Activated effector memory CD4-positive, alpha-beta T cell treated with Interleukin-2 at 50 U/mL for 16 hours (primary cell): ENCODE measurements at places on chromosomes 3 and 15.

DNA sequence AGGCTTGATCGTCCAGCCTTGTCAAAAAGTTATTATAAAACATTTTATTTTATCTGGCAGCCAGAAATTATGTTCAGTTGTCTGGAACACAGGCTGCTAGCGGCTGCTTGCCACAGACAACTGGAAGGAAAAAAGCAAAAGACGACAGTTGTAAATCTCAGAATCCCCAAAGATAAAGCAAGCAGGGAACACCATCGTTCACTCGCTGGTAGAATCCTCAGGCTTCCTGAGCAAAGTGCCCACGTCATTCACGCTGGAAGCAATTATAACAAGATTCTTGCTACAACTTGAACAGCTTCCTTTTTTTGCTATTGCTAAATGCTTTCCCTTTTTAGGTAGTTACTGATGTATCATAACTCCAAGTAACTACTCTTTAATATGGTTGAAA, 33.6 kb downstream of the ADAMTS17 start:
- no peak for DNase-seq

DNA sequence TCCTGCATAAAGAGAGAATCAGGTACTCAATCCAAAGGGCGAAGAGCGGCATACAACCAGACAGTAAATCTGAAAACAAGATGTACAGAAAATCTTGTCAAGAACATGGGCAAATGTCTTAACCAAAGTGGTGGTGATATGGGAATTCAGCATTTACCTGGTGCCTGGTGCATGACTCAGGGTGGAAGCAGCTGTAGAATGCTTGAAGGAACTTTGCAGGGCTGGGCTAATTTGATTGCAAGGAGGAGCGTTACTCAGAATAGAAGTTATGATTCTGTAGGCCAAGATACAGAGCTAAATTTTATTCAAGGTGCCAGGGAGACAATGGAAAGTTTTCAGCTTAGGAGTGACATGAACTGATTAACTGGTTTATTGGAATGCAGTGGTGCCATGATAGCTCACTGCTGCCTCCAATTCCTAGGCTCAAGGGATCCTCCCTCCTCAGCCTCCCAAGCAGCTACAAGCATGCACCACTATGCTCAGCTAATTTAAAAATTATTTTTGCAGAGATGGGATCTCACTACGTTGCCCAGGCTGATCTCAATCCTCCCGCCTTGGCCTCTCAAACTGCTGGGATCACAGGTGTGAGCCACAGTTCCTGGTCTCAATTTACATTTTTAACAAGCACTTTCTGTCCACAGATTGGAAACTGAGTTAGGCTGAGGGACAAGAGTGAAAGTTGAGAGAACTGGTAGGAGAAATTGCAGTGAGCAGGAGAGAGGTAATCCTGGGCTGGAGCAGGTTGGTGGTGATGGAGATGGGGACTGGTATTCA, 91.5 kb upstream of the TBC1D5 start:
- DNase-seq, result no peak

DNA sequence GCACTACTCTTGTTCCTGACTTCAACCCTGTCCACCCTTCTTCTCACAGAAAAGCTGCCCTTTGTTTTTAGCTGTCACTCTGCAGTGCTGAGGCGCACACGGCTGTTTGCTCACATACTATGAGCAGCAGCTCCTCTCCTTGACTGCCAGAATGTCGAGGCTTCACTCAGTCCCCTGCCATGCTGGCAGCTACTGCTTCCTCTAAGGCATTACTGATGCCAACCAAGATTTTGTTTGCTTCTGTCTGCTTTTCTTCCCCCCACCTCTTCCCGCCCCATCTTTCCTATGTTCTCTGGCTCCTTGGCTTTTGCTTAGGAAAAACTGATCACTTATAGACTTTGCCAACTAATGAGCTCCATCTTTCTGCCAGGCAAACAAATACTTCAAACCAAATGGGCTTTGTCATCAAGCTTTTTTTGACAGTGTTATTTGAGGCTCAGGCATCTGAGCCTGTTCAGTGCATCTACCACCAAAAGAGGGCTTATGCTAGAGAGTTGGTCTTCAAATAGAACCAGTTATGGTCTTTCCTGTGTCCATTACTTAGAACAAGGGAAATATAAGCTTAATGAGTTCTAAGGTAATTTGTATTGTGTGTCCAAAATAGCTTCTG, 81.0 kb downstream of the FBXL2 start:
- no peak for DNase-seq

GRCh38 chr3:106326941-106327695, 458.3 kb upstream of the CBLB start:
- DNase-seq, result no peak

- DNase-seq, result no peak
These were observed 19.9 kb upstream of the CHST2 start for GRCh38 chr3:143099690-143100089.

DNA sequence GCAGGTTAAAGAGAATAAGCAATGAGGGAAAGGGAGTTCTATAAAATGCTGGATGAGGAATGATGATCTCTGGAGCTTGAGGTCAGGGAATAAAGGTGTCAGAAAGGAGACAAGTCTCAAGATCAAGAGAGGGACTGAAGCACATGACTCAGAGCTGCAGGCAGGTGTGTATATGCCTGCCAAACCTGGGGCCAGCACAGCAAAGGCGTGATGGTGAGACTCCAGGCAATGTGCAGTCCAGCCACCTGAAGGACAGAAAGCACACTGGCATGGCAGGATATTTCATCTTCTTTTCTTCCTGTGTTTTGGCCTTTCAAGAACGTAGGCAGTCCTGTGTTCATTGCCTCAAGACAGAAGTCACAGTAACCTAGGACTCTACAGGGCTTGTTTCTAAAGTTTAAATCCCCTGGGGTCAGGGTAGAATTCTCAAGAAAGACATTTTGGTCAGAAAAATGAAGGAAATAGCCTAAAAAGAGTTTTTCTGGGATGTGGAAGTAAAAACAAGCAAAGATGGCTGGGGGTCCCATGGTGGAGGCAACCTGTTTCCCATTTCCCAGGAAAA, 55.5 kb upstream of the TOPAZ1 start:
- DNase-seq, result no peak

DNA sequence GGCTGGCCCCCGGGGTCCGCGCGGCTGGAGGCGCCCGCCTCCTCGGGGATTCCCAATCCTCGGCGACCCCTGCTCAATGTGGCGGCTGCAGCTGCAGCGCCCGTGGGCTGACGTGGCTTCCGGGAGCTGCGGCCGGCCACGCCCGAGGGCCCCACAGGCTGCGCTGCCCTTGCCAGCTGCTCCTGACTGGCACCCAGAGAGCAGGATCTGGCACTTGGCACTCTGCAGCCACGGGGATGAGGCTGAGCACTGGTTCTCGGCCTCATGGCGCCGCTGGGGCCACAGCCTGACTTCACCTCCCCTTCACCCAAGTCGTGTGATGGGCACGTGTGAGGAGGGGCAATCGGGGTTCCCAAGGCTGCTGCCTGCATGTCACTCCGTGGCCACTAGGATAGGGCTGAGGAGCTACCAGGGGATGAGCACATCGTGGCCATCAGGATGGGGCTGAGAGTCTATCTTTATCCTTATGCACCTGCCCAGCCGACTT, 267.8 kb upstream of the FRG2C start:
- no peak for DNase-seq

DNA sequence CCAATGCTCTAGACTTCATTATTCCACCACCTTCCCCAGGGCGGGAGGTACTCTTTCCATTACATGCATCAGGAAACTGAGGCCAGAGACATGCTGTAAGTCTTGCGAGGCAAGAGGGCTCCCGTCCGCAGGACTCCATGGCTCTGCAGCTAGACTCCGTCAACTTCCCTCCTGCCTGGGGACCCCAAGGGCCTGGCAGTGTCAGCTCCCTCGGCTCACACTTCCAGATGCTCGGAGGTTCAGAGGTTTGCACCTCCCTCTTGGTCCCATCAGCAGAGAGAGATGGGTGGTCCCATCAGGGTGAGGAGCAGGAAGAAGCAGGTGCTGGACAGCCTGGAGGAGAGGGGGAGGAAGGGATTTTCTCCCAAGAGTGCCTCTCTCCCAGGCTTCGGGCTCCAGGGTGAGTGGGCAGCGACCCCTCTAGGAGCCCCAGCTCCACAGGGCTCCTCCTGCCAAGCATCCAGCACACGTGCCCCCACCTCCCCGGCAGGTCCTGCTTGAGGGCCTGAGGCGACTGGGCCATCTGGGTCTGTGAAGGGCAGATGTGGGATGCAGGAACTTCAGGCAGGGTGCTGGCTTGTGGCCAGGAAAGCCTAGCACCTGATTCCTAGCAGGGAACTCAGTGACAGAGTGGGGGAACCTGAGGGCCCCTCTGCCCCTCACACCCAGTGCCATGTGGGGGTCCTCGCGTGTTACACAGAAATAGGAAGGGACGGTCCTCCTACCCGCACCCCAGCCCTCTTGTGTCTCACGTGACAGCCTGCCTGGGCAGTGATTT, 9.3 kb downstream of the PAK6 start:
- no peak for DNase-seq

- DNase-seq, result no peak
These were observed 138.9 kb downstream of the EPHB1 start for GRCh38 chr3:134933997-134934396.

DNA sequence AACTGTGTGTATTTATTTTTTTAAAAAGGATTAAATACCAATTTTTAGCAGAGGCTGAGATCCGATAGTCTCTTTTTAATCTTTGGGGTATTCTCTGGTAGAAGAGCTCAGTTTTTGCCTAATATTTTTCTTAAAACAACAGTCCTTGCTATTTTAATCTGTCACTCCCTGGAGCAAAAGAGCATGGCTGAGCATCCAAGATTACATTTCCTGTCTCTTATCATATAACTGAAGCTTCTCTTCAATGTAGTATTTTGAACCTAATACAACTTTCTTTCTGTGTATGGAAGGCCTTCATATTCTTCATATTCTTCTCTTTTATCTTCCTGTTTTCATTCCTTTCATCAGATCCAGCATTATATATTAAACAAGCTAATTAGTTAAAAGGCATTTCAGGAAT, 293.7 kb downstream of the NSUN3 start:
- no peak for DNase-seq

DNA sequence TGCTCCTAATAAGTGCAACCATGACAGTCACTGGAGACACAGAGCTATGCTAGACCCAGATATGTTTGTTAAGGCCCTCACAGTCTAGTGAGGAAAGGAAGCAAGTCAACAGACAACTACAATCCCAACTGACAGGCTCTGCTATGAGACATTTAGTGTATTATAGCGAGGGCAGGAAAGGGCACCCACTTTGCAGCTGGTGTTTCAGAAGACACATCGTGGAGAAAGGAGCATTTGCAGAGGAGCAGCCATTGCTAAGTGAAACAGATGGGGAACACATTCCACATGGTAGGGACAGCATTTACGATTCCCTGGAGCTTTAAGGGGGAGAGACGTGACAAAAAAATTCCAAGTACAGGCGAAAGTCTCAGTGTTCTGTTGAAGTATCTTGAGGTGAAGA, 685.6 kb downstream of the AGBL1 start:
- no peak for DNase-seq

DNA sequence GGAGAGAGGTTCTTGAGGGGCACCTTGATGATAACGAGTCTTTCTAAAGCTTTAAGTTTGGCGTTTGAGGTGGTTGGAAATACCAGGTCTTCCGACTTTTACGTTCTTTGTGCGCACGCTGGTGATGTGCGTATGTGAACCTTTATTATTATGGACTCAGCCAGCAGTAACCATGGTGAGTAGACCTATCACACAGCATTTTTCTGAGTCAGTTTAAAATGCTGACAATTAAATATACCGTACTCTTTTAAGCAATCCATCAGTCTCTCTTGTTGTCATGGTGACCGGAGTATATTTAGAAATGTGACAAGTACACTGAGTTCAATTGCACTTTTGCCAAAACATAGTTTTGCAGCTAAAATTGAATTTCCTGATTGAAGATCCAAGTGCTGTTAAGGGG, 172.2 kb downstream of the LPP start:
- no peak for DNase-seq

GRCh38 chr15:64678126-64678819, 97.1 kb downstream of the RBPMS2 start:
- DNase-seq, result no peak

GRCh38 chr3:1147819-1148218, 55.0 kb downstream of the CNTN6 start:
- DNase-seq, result no peak

DNA sequence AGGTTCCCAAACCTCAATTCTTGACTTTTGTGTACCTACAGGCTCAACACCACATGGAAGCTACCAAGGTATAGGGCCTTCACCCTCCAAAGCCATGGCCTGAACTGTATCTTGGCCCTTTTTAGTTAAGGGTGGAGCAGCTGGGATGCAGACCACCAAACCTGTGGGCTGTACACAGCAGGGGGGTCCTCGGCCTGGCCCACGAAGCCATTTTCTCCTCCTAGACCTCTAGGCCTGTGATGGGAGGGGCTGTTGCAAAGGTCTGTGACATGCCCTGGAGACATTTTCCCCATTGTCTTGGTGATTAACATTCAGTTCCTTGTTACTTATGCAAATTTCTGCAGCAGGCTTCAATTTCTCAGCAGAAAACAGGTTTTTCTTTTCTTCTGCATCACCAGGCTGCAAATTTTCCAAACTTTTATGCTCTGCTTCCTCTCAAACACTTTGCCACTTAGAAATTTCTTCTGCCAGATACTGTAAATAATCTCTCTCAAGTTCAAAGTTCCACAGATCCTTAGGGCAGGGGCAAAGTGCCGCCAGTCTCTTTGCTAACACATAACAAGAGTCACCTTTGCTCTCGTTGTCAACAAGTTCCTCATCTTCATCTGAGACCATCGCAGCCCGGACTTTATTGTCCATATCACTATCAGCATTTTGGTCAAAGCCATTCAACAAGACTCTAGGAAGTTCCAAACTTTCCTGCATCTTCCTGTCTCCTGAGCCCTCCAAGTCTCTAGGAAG, 90.9 kb upstream of the PLXND1 start:
- DNase-seq, result no peak

DNA sequence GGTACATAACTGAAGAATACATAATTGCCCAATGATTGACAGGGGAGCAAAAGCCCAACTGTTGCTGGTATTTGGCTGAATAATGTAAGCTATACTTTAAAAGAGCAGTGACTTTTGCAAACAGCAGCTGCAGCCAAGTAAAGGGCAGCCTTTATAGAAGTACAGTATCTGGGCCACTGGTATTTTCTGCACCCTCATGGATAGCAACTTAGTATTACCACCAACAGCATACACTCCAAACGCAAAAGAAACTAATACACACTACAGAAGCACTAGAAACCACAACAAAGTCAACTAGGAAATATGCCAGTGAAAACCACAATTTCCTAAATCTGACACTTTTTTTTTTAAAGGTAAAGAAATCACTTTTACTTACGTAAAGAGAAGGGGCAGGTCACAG, 206.1 kb downstream of the TIGIT start:
- DNase-seq, result no peak

DNA sequence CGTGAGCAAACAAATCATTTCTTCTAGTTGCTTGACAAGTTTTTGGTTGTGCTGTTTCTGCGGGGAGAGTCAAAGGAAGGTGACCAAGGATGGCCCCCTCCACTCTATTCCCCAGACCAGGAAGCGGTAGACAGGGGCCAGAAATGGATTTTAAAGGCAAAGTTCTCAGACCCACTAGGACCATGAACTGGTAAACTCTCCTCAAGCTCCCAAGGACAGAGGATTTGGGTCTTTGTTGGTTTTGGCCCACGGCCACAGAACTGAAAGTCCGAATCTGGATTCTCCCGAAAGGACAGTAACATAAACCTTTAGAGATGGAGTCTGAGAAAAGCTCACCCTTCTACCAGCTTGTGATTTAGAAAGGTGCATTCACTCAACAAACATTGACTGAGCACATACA, 85.9 kb upstream of the C2CD4B start:
- DNase-seq, result no peak
